ENCODE measurements at places on chromosomes 1 and 21.

- no peak for DNase-seq
Observed at GRCh38 chr1:56948403-56949023, 17.3 kb downstream of the C8B start.

GRCh38 chr1:40308036-40308727, 8.9 kb downstream of the COL9A2 start:
- DNase-seq = no peak

DNA sequence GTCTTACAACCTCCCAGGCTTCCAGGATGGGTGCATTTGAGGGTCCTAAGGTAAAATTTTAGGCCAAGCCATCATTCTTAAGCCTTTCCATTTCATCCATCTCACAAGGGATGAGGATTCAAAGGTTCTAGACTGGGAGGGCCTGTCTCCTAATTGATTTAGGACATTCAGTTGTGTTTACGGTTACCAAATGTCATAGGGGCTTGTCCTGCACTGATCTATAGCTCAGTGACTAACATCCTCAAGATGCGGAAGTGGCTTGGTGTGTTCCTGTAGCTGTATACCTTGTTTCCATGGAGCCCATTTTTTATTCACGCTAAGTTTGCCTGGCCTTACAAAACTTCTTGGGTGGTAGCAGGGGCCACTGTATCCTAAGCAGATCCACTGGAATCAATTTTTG, 52.8 kb downstream of the DUSP10 start:
- DNase-seq = no peak

GRCh38 chr1:52552236-52552504, 722 bp downstream of the TUT4 start:
- DNase-seq = peak; percentile 54

DNA sequence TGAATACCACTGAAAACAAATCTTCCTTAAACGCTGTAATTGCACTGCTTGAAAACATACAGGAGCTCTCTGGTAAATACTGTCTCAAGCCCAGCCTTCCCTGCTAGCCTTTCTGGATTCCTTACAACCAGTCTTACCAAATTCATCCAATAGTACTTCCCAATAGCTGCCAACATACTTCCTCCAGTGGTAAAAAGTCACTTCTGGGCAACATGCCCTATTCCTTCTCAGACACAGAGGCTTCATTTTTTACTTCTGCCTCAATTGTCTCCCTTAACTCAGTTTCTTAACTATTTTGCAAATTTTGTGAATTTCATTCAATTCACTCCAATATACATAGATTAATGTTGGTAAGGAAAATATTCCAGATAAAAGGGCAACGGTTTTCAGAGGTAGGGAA, 166.3 kb downstream of the TBX15 start:
- DNase-seq = no peak

DNA sequence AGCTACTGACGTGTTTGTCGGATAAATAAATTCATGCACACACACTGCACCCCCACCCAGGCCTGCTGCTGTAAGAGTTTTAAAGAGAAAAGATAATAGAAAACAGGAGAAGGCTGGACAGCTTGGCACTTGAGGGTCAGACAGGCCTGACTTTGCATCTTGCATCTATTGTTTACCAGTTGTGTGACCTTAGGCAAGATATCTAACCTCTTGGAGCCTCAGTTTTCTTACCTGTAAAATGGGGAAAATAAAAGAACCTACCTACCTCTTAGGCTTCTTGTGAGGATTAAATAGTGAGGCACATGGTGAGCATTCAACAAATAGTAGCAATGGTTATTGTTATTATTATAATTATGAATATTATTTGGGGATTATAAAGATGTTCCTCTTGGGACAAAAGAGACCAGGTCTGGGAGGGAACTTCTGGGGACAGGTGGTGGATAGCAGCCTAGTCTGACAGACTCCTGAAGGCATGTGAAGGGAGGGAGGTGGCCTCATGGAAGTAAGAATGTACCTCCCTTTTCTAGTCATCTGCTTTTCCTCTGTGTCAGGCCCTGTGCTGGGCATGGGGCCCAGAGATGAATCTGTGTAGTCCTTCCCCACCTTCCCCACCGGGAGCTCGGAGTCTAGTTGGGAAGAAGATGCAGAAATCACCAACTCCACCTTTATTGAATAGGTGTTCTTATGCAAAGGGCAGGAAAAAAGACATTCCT, 18.3 kb upstream of the EPB41 start:
- DNase-seq = no peak

- DNase-seq = no peak
Observed at GRCh38 chr21:35602811-35603362, 457.4 kb downstream of the SETD4 start.

DNA sequence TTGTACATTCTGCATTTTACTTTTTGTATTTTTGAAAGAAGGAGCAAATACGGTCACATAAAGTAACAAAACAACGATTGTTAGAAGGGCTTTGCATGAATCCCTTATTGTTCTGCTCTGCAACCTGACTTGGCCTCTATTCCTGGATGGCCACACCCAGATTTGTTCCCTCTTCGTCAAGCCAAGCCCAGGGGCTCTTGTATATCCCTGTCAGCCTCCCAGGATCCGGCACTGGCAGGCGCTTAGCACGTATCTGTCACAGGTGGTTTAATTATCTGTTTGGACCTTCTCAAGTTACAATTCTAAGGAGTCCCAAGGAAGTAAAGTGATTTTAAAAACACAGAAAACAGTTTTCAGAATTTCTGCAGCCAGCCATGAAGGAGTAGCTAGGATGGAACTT, 28.0 kb downstream of the CRYAA start:
- no peak for DNase-seq

DNA sequence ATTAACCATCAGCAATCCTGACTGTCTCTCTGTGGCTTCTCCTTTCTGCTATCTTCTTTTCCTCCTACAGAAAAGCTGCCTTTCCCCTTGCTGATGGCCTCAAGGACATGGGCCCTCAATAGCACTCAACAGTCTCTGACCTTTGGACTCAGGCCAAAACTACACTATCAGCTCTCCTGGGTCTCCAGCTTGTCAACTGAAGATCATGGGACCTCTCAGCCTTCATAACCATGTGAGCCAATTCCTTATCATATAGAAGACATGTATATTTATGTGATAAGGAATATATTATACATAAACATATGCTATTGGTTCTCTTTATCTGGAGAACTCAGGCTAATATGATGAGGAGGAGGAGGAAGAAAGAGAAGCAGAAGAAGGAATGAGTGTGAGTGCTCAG, 91.8 kb upstream of the GJB5 start:
- no peak for DNase-seq

DNA sequence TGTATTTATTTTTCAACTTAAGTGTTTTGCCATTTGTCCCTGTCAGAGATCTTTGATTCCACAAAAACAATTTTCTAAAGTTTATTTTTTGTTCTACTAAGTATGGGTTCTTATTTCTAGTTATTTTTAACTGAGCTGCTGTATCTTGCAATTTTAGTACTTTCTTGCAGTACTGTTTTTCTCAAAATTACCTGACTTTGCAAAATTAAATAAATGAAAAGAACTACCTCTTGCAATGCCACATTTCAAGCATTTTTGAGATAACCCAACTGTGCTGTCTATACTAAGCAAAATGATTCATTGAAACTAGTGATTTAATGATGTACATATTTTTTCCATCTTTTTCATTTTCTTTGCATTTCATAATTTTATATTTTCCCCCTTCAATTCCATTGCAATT, 71.5 kb upstream of the ADGRL2 start:
- DNase-seq = no peak

DNA sequence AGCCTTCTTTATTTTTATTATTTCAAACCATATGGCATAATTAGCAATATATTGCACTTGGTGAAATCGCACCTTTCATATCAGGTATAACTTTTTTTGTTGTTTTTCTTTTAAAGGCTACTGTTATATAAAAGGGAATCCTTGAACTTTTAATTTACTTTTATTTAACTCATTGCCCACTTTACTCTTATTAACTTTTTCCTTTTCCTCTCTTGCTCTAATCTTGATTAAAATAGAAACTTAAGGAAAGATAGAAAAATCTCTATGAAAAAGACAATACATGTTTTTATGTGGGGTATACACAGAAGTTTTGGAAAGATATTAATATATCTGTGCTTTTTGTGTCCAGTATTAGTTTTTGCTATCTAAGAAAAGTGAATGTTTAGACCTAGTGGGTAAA, 805.8 kb downstream of the USP25 start:
- DNase-seq = no peak

GRCh38 chr1:205970486-205970885, 27.2 kb upstream of the SLC26A9 start:
- no peak for DNase-seq

GRCh38 chr1:66271904-66272254, 262.1 kb upstream of the SGIP1 start:
- no peak for DNase-seq

DNA sequence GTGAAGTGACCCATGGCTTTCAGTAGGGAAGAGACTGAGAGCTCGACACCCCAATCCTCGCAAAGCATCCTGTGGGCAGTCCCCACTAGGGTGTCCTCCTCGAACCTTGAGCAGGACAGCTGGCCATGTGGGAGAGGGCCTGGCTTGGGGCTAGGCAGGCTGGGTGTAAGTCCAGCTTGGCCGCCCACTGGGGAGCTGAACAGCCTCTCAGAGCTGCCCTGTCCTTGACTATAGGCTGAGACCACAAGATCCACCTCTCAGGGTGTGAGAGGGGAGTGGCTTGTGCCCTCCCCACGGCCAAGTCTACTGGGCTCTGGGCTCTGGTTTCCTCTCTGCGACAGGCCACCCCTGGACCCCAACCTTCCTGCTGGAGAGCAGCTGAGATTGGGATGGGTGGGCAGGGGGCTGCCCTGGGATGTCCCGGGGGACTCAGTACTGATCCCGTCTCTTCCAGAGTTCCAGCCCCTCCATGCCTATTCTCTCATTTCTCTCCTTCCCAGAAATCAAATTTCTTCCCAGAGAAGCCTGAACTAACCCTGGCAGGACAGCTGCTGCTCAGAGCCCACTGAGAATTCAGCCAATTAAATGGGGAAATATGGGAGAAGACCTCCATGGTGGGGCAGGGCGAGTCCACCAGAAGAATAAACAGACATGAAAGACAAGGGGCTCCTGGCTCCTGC, 282.9 kb downstream of the PTPRU start:
- DNase-seq = no peak

- no peak for DNase-seq
Observed at GRCh38 chr21:27212441-27212840, 245.6 kb upstream of the ADAMTS5 start.

DNA sequence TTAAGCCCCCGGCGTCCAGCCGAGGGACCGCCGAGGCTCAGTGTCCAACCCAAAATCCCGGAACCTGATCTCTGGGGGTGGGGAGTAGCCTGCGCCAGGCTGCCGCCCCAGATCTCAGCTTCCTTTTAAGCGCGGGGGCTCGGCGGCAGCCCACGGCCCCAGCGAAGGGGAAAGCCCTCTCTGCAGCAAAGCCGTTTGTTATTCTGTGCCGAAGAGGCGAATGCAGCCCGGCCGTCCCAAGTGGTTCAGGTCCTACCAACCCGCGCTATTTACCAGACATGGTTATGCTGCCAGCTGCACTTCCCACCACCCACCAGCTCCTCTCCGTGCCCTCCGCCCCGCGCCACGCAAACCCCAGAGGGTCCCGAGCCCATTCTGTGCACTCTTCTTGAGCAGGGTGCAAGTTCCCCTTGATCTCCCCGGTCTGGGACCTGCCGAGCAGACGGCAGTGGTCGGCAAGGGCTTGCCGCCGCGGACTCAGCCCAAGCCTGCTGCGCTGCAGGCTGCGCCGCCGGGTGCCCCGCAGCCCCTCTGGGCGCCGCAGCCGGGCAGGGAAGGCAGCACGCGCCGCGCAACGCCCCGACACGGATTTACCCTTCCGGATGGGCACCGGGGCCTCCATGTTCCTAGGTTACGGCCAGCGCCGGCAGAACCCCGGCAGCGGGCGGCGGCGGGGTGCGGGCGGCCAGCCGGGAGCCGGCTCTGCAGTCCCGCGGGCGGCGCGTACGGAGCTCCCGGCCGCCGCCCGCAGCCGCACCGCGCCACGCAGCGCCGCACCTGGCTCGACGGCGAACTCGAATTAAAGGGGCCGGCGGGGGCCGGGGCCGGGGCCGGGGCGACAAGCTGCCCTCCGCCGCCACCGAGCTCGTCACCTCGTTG, 738 bp upstream of the KCNA2 start:
- no peak for DNase-seq

- no peak for DNase-seq
Observed at GRCh38 chr1:95096218-95096841, 20.8 kb upstream of the TLCD4 start.

- DNase-seq = no peak
Observed at GRCh38 chr1:111141245-111142220, 1.5 kb downstream of the CEPT1 start.

- no peak for DNase-seq
Observed at GRCh38 chr1:180504186-180504585, 1.8 kb upstream of the ACBD6 start.

DNA sequence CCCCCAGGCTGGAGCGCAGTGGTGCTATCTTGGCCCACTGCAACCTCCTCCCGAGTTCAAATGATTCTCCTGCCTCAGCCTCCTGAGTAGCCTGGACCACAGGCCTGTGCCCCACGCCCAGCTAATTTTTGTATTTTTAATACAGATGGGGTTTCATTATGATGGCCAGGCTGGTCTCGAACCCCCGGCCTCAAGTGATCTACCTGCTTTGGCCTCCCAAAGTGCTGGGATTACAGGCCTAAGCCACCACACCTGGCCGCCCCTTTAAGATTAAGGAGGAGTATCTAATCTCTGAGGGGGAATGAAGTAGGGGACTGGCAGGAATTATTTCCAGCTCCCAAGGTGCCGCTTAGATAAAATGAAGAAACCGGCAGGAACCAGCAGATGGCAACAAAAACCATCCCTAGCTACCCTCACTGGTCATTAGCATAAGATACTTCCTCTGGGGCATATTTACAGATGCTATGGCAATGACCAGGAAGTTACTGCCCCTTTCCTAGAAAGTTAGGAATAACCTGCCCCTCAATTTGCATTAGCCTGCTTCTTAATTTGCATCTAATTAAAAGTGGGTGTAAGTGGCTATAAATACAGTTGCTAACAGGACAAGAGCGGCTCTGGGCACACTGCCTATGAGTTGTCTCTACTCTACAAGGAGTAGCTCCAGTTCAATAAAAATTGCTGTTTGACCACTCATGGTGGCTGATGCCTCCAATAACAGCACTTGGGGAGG, 7.1 kb upstream of the NSUN4 start:
- DNase-seq = no peak

DNA sequence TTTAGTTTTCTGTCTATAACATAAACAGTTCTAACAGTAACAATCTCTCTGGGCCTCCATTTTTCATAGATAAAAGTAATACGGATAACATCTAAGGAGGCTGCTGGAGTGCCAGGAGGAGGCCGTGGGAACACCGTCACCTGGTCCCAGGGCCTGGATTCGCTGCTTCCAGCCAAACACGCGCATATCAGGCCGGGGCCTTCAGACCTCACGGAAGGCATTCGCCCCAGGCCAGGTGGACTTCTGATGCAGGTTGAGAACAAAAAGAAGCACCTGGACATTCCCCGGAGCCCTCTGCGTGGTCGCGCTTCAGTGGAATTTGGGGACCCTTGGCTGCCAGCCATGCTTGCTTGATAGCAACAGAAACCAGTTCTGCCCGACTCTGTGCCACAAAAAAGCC, 113.1 kb upstream of the GUCA2B start:
- DNase-seq = no peak

GRCh38 chr1:43205671-43206070, 33.5 kb downstream of the CFAP57 start:
- DNase-seq = no peak

GRCh38 chr21:16815243-16815642, 697.6 kb upstream of the CXADR start:
- DNase-seq = no peak
